ENCODE measurements at places on chromosomes 7 and 10.
A peak's percentile ranks its signal among the peaks of the same experiment; 100 is the strongest.

DNA sequence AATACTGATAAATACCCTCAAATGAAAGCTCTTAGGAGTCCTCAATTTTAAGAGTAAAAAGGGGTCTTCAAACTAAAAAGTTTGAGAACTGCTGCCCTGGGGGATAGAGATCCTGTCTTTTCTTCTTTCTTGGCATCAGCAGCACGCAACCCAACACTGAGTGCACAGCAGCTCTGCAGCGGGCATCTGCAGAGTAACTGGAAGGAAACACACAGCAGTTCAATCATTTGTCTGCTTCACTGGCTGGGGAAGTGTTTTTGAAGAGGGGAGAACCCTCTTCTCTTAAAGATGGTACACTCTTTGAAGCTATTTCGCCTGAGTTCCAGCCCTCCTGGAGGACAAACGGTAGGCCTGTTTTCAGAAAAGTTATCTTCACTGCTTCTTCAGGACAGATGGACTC, 193.6 kb downstream of the FGFR2 start:
- no peak for DNase-seq

- DNase-seq = no peak
Measured at GRCh38 chr7:48446721-48447120, 275.5 kb downstream of the ABCA13 start.

- DNase-seq = no peak
Measured at GRCh38 chr7:108284349-108285002, 154.3 kb upstream of the LAMB4 start.

DNA sequence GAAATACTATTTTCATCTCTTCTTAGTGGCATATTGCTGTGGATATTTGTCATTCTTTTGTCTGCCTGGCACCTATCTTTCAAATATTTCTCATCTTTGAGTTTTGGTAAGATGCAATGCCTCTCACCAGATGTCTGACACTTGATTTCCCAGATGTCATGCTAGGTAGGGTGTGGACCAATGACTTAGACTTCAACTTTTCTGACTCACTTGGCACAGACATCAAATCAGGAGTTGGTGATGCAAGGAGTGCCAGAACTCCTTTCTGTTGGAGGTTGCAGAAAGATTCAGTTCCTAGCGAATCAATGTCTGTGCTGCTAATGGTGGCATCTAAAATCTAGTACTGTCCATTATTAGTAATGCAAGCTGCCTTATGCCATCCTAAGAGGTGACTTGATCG, 216.9 kb upstream of the FERD3L start:
- DNase-seq = no peak

DNA sequence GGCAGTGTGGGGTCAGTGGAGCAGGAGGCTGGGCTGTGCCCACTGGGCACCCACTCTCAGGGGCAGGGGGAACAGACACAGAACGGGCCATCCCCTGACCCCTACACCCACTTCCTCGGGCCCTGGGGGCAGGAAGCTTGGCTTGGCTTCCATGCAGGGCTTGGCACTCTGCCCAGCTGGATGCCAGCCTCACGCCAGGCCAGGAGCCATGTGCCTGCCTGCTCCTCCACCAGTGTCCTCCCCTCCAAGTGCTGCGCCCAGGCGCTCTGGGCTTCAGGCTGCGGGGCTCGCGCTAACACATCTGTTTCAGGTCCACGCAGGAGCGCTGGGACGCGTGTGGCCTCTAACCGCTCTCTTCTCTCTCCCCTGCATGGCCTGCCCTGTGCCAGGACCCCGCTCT, 12.7 kb downstream of the LDB3 start:
- DNase-seq = no peak

DNA sequence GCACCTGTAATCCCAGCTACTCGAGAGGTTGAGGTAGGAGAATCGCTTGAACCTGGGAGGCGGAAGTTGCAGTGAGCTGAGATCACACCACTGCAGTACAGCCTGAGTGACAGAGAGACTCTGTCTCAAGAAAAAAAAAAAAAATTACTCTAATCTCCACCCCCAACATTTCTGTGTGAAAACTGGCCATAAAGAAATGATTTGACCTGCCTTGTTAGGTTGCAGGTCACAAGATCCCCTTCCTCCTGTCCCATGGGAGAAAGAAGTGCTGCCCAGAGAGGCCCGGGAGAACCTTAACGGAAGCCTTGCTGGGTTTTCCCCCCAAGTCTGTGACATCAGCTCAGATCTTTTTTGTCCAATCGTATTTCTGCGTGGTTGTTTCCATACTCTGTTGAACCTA, 8.7 kb upstream of the CALHM1 start:
- DNase-seq = no peak

DNA sequence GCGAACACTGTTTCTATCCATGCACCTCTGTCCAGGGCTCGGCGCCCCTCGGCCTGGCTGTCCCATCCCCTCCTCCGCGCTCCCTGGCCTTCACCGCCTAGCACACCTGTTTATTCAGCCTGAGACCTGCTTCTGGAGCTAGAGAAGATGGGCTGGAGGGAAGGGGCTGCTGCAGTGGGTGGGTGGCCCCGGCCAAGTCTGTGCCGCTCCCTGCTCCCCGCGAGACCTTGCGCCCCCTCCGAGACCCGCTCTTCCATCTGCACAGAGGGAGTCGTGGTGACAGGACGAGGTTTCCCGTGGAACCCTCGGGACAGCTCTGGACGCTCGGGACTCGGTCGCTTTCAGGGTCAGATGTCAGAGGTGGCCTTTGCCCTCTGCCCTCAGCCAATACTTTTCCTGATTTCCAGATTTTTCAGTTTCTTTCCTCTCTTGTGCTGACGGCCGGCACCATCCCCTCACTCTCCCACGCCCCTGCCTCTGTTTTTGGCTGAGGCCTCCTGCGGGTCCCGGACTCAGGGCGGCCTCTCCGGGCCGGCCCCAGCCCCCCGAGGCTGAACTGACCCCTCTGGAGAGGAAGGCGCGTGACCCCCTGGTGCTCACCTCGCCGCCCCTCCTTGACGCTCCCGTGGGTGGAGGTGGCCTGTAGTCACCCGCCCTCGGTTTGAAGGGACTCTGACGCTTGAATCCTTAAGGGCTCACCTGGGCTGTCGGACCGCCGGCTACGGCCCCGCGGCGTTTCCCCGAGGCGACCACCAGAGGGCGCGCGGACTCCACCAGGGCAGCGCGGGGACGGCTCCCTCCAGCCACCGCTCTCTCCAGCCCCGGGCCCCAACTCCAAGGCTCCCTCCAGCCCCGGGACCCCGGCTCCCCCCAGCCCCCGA, 15.6 kb downstream of the SHH start:
- peak; percentile 15 for DNase-seq

- DNase-seq = no peak
Measured at GRCh38 chr7:155851892-155852291, 39.6 kb upstream of the SHH start.

DNA sequence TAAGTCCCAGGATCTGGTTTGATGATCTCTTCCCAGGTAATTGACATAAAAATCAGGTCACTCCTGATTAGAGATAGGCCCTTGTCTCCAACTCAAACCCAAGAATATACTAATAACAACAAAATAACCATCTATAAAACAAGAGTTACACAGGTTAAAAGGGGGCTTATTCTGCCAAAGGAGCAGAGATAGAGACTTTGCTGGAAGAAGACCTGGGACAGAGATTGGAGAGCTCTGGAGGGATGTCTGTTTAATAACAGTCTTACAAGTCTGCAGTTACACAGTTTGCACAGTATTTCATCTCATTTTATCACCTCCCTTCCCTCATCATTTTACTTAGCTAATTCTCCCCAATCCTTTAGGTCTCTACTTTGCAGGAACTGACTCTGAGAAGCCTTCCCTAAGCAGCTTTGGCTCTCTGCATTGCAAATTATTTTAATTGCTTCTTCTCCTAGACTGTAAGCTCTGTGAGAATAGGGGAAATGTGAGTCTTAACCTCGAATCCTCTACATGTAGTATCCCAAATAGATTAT, 3.7 kb upstream of the ZNF438 start:
- DNase-seq = no peak

GRCh38 chr10:74957285-74957961, 131.0 kb downstream of the KAT6B start:
- no peak for DNase-seq

GRCh38 chr7:133770863-133771492, 356.2 kb upstream of the LRGUK start:
- no peak for DNase-seq

GRCh38 chr7:130099331-130099730, 29.0 kb downstream of the KLHDC10 start:
- no peak for DNase-seq

- no peak for DNase-seq
Measured at GRCh38 chr10:8445353-8445752, 390.9 kb downstream of the GATA3 start.

DNA sequence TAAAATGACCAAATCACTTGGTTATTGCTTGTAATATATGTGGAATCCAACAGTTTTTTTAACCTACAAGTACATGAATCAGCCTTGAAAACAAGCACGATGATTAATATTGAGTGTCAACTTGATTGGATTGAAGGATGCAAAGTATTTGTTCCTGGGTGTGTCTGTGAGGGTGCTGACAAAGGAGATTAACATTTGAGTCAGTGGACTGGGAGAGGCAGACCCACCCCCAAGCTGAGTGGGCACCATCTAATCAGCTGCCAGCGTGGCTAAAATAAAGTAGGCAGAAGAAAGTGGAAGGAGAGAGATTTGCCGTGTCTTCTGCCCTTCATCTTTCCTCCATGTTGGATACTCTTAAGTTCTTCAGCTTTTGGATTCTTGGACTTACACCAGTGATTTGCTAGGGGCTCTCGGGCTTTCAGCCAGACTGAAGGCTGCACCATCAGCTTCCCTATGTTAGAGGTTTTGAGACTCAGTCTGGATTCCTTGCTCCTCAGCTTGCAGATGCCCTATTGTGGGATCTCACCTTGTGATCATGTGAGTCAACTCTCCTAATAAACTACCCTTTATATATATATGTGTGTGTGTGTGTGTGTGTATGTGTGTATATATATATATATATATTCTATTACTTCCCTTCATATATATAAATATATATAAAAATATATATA, 118.4 kb upstream of the WDR11 start:
- DNase-seq = no peak

DNA sequence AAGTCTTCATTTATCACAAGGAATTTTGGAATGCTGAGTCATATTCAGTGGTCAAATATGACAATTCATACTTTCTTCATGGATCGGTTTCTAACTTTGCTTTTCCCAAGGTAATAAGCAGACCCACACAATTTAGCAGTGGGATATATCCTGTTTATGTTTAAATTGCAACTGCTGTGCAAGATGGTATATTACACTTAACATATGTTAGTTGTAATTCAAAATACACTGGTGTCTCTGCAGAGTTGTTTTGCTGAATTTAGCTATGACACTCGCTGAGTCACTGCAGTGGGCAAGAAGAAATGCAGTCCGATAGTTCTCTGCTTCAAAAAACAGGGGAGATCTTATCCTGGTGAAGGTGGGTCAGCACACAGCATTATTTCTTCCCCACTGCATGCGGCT, 194.8 kb upstream of the PTN start:
- no peak for DNase-seq

DNA sequence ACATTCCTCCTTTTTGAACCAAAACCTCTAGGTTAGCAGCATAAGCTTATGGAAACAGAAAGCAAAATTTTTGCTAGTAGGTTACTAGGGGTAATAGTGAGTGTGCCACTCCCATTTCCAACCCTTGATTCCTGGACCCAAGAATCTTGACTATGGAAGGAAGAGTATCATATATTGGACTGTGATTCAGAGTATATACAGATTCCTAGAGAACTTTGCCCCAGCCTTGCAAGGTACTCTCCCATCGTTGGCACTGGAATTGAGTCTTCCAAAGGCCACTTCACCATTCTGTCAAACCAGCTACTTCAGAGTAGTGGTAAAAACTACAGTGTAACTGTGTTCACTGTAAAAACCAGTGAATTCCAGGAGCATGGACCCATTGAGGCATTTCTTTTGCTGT, 69.4 kb downstream of the LRRC17 start:
- DNase-seq = no peak

DNA sequence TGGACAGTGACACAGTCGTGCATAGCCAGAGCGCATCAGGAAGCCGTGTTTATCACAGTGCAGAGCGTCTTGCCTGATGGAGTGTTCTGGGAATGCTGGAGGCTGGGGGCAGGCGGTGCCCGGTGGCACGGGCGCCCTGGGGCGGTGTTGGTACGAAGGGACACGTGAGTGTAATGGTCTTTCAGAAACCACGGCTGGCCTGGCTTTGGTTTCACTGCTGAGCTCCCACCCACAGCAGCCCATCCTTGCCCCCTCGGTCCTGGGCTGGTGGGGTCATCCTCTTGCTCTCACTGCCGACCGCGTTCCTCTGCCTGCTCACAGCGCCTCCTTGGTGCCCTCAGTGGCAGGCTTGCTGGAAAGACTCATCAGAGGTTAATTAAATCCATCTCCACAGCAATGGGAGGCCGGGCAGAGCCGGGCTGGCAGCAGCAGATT, 50.6 kb downstream of the NKX6-2 start:
- DNase-seq = no peak

DNA sequence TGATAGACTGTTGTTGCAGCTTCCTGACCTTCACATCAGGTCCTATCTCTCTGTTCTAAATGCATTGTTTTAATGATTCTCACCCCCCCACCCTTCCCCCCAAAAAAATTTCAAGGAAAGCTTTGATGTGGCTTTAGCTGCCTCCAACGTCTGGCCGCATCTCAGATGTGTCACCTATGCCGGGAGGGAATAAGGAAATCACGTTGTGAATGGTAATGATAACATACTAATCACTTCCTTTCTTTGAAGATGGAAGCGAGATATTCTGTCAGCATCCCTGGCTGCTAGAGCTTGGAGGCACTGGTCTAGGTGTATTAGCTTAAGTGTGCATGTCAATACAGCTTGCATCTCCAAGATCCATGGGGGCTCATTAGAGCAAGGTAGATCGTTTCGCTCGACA, 89.6 kb downstream of the VTI1A start:
- no peak for DNase-seq

DNA sequence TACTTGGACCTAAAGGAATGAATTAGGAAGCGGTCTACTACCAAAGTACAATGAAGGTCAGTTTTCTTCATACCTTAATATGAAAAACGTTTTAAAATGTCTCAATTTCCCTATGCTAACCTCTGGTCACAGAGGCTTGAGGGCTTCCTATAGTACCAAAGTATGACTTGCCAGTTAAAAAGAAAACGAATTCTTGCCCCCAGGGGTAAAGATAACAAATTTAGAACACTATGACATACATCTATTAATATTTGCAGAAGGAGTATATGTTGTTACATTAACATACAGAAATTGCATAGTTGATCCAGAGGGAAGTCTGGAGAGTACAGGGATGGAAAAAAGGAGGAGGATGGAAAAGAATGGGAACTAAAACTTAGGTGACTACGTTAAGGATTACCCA, 13.8 kb upstream of the KMT2E start:
- DNase-seq = no peak

DNA sequence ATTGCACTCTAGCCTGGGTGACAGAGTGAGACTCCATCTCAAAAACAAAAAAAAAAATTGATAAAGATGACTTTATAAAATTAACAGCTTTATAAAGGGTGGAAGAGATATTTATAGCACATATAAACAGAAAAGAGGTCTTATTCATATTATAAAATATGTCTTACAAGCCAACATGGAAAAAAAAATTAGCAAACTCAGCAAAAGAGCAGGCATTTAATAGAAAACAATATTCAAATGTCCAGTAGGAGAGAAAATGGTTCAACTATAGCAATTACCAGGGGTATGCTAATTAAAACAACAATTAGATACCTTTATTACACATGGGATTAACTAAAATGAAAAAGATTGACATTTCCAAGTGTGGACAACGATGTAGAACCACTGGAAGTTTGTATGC, 929.1 kb downstream of the REEP3 start:
- DNase-seq = no peak

GRCh38 chr7:13024121-13024674, 336.8 kb downstream of the ARL4A start:
- no peak for DNase-seq

- no peak for DNase-seq
Measured at GRCh38 chr10:4241724-4242345, 456.8 kb upstream of the KLF6 start.

Measured in COR-L47 (cell line).